ENCODE measurements at places on chromosomes 7 and 10. TPM values are rescaled to one million over a fixed set of nuclear protein-coding genes. Genes with fewer than 3 reads are reported as not detected.

The CUL1 gene
- 44.6 TPM for total RNA-seq

The PIP gene
- total RNA-seq: not detected

- no peak for DNase-seq
- no peaks in the 10 kb centered on the region for H3K36me3 ChIP-seq
- no peak overlapping the region for H3K27ac ChIP-seq
- peaks cover 34% of the 10 kb centered on the region for H3K4me1 ChIP-seq
These were observed 5.0 kb downstream of the NAPEPLD start for GRCh38 chr7:103143868-103144267.

DNA sequence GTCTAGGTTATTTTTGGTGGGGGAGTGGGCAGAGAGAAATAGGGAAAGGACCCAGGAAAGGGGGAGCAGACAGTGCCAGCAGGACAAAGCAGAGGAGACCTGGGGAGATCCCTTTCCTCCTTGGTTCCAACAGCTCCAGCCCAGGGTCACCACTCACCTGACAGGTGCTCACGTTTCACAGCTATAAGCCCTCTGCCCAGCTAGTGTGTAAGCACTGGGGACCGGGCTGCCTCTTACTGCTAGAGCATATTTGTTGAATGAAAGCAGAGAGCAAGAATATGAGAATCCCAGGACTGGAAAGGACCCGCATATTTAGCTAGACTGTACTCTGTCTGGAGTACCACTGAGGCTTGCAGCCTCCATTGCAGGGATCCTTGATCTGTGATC, 6.7 kb downstream of the ZCCHC24 start:
- H3K27ac ChIP-seq: no peak overlapping the region
- no peaks in the 10 kb centered on the region for H3K27me3 ChIP-seq
- H3K4me3 ChIP-seq: no peak overlapping the region
- DNase-seq: peak; percentile 27
- no peaks in the 10 kb centered on the region for H3K36me3 ChIP-seq
- H3K4me1 ChIP-seq: peaks cover 72% of the 10 kb centered on the region

DNA sequence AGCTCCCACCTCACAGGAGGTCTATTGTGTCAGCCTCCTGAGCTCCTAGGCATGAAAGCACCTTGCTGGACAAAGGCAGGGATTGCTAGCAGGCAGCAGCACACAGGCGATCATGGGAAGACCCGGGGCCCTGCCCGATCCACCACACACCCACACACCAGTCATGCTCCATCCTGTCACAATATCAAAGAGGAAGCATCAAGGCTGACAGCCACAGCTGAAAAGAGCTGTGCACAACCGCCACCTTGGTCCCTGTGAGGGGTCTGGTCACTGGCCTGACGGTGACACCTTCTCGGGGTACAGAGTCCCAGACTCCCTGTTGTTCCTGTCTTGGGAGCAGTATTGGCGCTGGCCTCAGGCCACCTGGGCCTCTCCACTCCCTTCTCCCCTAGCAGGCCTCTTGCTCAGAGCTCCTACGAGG, 89.7 kb upstream of the RET start:
- no peak overlapping the region for H3K27ac ChIP-seq
- H3K36me3 ChIP-seq: no peaks in the 10 kb centered on the region
- DNase-seq: peak; percentile 47
- no peaks in the 10 kb centered on the region for H3K4me1 ChIP-seq
- no peaks in the 10 kb centered on the region for H3K27me3 ChIP-seq

DNA sequence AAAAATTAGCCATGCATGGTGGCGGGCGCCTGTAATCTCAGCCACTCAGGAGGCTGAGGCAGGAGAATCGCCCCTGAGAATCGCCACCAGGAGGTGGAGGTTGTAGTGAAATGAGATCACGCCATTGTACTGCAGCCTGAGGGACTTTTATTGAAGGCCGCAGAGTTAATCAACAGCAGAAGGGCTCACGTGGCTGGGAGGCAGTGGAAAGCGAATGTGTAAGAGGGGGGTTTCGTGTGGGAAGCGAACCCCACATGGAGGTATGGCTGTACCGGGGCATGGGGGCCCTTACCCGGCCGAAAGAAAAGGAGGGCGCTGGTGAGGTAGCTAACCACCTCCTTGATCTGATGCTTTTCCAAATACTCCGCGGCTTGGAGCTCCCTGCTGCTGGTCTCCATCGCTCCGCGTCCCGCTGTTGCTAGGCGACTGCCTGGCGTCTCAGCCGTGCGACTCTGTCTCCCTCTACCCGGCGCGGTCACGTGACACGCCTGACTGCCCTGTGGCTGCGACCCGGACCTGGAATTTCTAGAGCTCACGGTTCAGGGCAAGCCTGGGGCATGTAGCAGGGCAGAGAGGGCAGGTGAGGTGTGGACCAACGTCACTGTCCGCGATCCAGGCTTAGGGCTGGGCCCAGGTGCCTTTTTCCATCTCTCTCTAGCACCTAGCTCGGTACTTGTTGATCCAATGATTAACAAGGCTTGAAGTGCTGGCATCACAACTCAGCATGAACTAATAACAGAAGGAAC, at the start of gene EFCAB10:
Gene EFCAB10, minus strand, starts transcription at position 428 of the 746 bp plus-strand sequence. Its CDS starts 30 bp downstream, at position 398.
- H3K4me1 ChIP-seq: no peaks in the 10 kb centered on the region
- no peak within 1 kb of the TSS for H3K4me3 ChIP-seq
- H3K27me3 ChIP-seq: no peaks in the 10 kb centered on the region
- no peaks in the 10 kb centered on the region for H3K36me3 ChIP-seq
- DNase-seq: peak; percentile 86

GRCh38 chr7:3200504-3200903, 100.5 kb upstream of the SDK1 start:
- no peaks in the 10 kb centered on the region for H3K4me1 ChIP-seq
- H3K27me3 ChIP-seq: no peaks in the 10 kb centered on the region
- no peaks in the 10 kb centered on the region for H3K36me3 ChIP-seq
- H3K27ac ChIP-seq: no peak overlapping the region
- no peak overlapping the region for H3K4me3 ChIP-seq
- peak; percentile 20 for DNase-seq

The SLC13A1 gene
- not detected for total RNA-seq

GRCh38 chr7:158428131-158428836, 159.3 kb downstream of the PTPRN2 start:
- peak; percentile 56 for DNase-seq
- H3K36me3 ChIP-seq: no peaks in the 10 kb centered on the region
- no peaks in the 10 kb centered on the region for H3K4me1 ChIP-seq
- H3K27me3 ChIP-seq: no peaks in the 10 kb centered on the region
- H3K27ac ChIP-seq: no peak overlapping the region

DNA sequence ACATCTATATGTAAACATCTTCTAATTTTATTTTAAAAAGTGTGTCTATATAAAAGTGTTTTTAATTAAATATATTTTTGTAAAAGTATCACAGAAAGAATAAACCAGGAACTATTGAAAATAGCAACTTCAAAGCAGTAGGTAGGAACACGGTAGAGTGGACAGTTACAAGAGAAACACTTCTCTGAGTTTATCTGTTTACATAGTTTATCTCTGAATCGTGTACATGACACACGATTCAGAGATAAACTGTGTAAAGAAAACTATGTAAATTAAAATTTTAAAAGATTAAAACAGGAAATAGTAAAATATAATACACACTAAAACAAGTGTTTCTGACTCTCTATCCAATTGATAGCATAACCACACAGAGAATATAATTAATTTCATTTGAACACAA, 25.1 kb upstream of the FAM170B start:
- H3K4me1 ChIP-seq: no peaks in the 10 kb centered on the region
- H3K36me3 ChIP-seq: no peaks in the 10 kb centered on the region
- DNase-seq: no peak
- no peak overlapping the region for H3K4me3 ChIP-seq

DNA sequence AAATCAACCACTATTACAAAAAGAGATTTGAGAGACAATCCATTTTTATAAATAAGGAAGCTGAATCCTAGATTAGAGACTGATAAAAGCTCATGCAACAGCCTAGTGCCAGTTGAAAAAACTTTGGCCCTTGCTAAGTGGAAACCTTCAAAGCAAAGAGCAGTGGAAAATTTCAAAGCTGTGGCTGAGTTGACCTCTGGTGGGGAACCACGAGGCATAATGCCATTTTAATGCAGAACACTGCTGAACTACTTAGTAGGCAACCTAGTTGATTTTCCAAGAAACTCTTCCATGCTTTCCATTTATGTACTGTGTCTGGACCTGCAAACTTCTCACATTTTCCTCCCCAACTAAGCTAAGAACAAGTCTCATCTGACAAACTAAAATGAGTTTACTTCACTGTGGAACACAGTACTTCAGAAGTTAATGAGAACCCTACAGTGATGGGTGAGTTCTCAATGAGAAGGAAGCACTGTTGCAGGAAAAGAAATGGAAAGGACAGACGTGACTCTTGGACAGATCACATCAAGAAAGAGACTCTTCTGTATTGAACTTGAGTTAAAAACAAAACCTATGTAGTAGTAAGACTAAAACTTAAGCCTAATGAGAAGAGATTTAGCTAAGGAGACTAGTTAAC, 19.5 kb downstream of the FZD9 start:
- H3K4me3 ChIP-seq: no peak overlapping the region
- no peak overlapping the region for H3K27ac ChIP-seq
- DNase-seq: no peak
- H3K4me1 ChIP-seq: peaks cover 31% of the 10 kb centered on the region

The PLPP4 gene
- total RNA-seq: not detected

GRCh38 chr7:14787551-14787950, 115.0 kb downstream of the DGKB start:
- DNase-seq: no peak
- H3K4me1 ChIP-seq: no peaks in the 10 kb centered on the region
- H3K4me3 ChIP-seq: no peak overlapping the region
- H3K27me3 ChIP-seq: no peaks in the 10 kb centered on the region

DNA sequence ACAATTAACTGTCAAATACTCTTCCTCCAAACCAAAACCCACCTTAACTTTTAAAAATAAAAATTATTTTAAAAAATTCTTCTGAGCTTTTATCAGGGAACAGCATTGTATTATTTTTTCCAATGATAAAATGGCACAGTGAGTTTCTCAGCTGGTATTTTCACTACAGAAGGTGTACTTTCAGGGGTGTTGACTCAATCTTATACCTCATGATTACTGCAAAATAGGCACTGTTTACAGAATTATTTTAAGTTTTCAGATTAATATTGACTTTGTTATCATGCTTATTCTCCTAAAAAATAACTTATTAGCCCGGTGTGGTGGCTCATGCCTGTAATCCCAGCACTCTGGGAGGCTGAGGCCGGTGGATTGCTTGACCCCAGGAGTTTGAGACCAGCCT, 24.3 kb downstream of the RHEB start:
- H3K27me3 ChIP-seq: no peaks in the 10 kb centered on the region
- peaks cover 19% of the 10 kb centered on the region for H3K4me1 ChIP-seq
- no peak overlapping the region for H3K27ac ChIP-seq
- DNase-seq: no peak
